ENCODE measurements at places on chromosomes 6 and 20.

DNA sequence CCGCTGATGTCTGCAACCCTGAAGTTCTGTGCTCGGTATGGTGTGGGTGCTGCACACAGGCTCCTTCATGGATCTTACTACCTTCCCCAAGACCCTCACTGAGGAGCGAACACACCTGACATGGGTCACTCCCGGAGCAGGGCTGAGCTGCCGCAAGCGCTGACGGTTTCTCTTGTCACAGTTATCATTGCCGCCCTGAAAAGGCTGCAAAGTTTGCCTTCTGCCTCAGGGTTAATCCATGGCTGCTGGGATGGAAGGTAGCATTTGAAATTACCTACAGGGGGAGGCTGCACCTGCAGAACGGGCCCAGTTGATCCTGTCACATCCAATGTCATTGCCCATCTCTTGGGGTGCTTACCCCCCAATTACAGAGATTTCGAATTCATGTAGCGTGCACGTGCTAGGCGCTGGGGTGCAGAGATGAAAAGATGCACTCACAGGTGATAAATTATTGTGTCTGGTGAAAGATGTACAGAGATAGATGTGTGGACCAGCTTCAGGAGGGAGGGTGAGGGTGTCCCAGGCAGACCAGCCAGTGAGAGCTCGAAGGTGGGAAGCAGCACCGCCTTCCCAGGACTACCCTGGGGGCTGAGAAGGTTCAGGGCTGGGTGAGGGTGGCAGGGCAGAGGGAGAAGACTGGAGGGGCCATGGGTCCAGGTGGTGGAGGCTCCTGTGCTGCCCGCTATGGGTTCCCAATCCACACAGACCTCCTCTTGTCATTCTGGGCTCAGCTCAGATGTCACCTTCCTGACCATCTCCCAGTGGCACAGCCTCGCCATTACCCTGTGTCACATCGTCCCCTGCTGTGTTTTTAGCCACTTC lies 120.1 kb downstream of the SYCP2 start:
- no peak for DNase-seq

DNA sequence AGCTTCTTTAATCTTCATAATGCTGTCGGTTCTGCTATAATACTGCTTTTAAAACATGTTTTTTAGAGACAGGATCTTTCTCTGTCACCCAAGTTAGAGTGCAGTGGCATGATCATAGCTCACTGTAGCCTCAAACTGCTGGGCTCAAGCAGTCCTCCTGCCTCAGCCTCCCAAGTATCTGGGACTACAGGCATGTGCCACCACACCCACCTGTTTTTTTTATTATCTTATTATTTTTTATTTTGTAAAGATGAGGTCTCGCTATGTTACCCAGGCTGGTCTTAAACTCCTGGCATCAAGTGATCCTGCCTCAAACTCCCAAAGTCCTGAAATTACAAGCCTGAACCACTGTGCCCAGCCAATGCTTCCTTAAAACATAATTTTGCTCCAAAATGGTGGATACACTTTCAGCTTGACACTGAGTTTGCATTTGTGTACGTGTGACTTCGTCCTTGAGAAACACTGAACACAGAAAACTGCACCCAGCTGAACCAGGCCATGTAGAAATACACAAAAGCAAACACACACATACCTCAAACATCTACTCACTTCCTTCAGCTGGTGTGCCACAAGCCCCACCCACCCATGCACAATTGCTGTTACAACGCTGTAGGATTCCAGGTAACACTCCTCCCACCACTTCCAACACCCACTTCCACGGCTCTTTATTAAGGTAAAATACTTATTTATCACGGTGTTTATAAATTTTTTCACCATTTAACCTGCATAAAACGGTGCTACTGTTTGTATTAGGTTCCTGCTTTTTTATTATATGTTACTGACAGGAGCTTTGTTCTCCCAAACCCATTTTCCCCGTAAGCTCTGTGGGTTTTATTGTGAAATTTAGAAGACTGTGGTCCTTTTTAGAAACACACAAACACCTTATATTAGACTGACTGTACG lies 109.1 kb downstream of the TSHZ2 start:
- DNase-seq = peak; percentile 69

GRCh38 chr20:57930351-57930750 lies 220.5 kb upstream of the PMEPA1 start:
- no peak for DNase-seq

DNA sequence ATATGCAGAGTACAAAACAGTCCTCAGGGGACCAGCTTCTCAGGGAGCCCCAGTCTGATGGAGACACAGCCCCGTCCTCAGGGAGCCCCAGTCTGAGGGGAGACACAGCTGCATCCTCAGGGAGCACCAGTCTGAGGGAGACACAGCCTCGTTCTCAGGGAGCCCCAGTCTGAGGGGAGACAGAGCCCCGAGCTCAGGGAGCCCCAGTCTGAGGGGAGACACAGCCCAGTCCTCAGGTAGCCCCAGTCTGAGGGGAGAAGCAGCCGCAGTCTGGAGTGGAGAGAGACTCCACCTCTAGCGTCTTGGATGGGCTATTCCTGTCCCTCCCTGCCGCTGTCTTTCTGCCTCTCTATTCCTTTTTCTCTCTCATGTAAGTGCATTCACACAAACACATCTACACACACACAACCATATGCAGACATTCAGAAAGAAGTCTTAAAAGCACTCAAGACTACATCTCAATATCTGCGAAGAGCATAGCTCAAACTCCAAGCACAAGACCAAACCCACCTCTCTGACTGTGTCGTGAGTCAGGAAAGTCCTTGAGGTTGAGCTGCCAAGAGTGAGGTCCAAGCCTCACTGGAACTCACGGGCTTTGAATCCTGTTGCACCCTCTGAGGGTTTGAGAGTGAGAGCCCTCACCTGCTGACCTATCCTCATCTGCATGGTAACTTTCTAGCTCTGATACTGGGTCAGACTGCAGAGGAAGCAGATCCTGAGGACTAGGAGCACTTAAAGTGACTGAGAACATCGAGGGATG lies 53.1 kb upstream of the SAYSD1 start:
- DNase-seq = no peak

DNA sequence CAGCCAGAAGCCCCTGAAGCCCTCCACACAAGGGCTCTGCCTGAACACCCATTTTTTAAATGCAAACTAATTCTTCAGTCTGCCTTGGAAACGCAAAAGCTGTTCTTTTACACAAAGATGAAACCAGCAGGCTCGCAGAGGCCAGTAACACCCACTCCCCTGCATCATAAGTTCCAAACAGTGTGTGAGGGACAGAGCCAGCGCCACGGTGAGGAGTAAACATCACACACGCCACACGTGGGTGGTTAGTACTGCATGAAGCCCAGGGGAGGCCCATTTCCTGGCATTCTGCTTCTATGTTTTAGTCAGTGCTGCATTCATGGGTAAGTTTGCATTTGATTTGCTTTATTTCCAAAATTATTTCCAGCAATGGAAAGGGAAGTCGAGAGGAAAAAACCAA lies 217.7 kb upstream of the RIN2 start:
- no peak for DNase-seq

Data from Caco-2 (cell line).